ENCODE measurements at places on chromosomes 11 and 22.

DNA sequence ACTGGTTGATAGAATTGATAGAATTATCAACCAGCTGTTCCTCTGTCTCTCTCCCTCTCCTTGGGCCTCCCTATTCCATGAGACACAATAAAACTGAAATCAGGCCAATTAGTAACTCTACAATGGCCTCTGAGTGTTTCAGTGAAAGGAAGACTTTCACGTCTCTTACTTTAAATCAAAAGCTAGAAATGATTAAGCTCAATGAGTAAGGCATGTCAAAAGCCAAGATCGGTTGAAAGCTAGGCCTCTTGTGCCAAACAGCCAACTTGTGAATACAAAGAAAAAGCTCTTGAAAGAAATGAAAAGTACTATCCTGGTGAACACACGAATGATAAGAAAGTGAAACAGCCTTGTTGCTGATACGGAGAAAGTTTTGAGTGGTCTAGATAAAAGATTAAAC lies 16.6 kb downstream of the PIH1D2 start:
- no peak for DNase-seq

GRCh38 chr11:35946766-35947165 lies 2.9 kb downstream of the LDLRAD3 start:
- no peak for DNase-seq

GRCh38 chr11:134644476-134645456 lies 232.7 kb upstream of the B3GAT1 start:
- no peak for DNase-seq

GRCh38 chr11:65132988-65133700 lies 1.2 kb downstream of the SYVN1 start:
- no peak for DNase-seq

GRCh38 chr11:9651899-9652748 lies 11.8 kb upstream of the SWAP70 start:
- no peak for DNase-seq
